ENCODE measurements at places on chromosomes 7 and 10.

DNA sequence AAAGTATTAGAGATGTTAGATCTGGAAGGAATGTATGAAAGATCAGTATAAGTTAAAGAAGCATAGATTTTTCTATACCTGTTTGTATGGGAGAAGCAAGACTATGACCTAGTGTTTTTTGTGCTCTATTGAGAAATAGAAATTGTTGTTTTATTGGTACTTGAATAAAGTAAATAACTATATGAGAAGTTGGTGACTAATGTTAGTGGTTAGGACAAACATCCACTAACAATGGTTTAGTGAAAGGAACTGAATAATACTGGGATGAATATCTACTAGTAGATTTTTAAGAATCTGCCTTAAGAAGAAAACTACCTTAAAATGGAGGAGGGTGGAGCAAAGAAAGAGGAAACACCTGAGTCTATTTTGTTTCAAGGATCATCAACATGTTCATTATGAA is 521.1 kb upstream of the POT1 start:
- DNase-seq = no peak

- DNase-seq = no peak
Observed at GRCh38 chr10:51915031-51915542, 215.7 kb upstream of the CSTF2T start.

DNA sequence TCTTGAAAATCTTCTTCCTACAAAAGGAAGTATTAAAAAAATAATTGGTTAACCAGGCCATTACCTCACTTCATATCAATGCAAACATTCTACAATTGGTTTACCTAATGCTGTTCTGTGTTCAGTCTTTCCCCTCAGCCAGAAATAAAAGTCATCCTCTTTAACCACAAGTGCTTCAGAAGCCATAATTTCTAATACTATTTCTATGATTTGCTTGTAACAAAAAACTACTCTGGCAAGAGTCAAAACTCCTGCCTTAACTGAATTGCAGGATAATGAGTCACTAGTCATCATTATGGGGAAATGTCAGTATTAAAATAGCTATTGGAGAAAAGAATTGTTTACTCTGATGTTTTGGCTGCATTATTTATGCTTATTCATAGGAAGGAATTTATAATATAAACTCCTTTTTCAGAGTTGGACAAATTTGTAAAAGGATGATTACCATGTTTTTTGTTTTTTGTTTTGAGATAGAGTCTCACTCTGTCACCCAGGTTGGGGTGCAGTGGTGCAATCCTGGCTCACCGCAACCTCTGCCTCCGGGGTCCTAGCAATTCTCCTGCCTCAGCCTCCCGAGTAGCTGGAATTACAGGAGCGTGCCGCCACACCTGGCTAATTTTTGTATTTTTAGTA is 55.5 kb upstream of the ODAD2 start:
- no peak for DNase-seq

GRCh38 chr10:53052521-53053164 is 280.1 kb upstream of the MBL2 start:
- DNase-seq = no peak

GRCh38 chr10:78302989-78303854 is 269.6 kb downstream of the RPS24 start:
- peak; percentile 93 for DNase-seq

DNA sequence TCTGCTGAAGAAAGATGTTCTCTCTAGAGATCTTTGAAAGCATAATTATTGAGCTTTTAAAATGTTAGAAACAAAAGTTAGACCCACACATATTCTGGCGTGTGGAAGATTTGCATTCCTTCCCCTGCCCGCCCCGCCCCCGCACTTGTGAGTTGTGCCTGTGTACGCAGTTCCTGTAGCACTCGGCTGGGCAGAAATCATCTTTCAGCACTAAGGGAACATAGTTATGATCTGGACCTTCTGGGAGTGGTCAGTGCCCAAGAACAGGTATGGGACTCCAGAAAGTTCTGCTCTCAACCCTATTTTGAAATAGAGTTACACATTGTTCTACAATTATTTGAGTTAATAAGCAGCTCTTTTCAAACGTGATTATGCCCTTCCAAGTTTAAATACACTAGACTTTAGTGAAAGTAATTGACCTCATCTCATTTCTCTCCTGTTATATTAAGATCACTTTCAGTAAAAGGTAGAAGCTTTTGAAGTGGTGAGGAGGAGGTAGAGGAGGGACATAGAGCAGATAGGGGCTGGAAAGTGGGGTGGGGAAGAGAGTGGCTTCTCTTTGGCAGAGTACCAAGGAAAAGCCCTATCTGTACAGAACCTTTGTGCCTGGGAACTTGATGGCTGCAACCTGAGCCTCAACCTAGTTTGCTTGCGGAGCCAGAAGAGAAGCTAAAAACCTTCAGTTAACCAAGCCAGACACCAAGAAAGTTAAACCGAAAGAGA is 5.7 kb downstream of the BLVRA start:
- DNase-seq = no peak

- no peak for DNase-seq
Observed at GRCh38 chr10:34454590-34455261, 360.4 kb downstream of the PARD3 start.

- no peak for DNase-seq
Observed at GRCh38 chr10:130630135-130630534, 493.9 kb downstream of the GLRX3 start.

DNA sequence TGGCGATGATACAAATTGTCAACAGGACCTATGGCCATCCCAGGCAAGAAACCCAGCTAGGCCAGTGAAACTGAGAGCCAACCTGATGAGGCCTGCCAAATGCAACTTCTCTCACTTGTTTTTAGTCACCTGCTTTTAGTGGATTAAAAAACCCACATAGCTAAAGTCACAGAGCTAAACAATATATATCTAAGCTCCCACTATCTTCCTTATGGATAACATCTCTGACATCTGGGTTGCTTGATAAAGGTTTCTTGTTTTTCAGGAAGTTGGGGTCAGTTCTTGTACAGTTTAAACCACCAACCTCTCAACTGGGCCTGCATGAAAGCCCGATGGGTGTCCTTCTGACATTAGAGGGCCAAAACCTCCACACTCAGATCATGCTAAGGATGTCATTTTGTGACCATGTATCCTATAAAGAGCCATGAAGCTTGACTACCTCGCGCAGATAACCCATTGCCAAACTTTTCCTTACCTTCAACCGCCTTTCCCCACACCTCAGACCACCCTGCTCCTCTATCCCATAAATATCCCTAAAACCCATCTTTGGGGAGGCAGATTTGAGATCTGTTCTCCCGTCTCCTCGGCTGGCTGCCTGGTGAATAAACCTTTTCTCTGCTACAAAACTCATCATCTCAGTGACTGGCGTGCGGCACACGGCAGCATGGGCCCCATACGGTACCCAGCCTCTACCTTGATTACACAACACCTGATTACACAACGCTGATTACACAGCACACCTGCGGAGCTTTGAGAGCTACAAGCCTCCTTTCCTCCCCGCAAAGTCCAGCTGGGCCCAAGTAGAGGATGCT is 797 bp upstream of the STMP1 start:
- DNase-seq = no peak

GRCh38 chr7:156731651-156732050 is 91.1 kb downstream of the RNF32 start:
- no peak for DNase-seq

DNA sequence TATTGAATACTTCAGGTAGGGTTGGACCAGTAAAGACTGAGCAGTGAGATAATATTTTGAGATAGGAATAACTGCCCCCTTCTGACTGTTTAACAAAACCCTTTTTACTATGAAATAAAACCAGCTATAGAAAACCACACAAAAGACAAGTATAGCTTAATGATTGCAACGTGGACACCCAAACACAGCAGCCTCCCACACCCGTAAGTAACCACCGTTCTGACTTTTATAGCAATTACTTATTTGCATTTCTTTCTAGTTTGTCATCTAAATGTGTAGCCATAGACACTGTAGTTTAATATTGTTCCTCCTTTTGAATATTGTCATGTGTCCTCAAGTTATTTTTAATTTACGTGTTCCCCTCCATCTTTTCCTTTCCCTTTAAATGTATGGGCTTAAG is 42.9 kb upstream of the SYPL1 start:
- no peak for DNase-seq

DNA sequence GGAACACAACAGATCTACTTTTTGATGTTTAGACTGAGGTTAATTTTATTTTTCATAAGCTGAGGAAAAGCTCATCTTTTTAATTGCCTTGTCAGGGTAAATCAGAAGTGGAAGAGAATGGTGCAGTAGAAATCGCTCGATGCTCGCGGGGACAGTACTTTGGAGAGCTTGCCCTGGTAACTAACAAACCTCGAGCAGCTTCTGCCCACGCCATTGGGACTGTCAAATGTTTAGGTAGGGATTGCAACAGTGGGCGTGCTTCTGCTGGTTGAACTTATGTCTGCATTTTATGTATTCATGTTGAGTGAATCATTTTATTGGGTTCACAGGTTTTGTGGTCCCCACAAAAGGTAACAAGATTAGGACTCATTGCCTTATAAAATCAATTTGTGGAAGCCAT is 11.7 kb upstream of the HBP1 start:
- no peak for DNase-seq

GRCh38 chr7:36053589-36053988 is 99.5 kb upstream of the EEPD1 start:
- no peak for DNase-seq

- DNase-seq = no peak
Observed at GRCh38 chr7:96310110-96310509, 11.8 kb downstream of the SLC25A13 start.

- no peak for DNase-seq
Observed at GRCh38 chr10:5862360-5862961, 27.2 kb downstream of the ANKRD16 start.

- DNase-seq = no peak
Observed at GRCh38 chr10:29358010-29358616, 69.2 kb downstream of the LYZL1 start.
